ENCODE measurements at places on chromosomes 11 and 22.

- no peak for DNase-seq
These were observed 328.1 kb downstream of the OPCML start for GRCh38 chr11:133204158-133204557.

- DNase-seq, result no peak
These were observed 99.3 kb upstream of the FAT3 start for GRCh38 chr11:92125321-92125720.

- DNase-seq, result no peak
These were observed 213.5 kb upstream of the NAV2 start for GRCh38 chr11:19499026-19499669.

- no peak for DNase-seq
These were observed 63.6 kb upstream of the PAX6 start for GRCh38 chr11:31874631-31875191.

DNA sequence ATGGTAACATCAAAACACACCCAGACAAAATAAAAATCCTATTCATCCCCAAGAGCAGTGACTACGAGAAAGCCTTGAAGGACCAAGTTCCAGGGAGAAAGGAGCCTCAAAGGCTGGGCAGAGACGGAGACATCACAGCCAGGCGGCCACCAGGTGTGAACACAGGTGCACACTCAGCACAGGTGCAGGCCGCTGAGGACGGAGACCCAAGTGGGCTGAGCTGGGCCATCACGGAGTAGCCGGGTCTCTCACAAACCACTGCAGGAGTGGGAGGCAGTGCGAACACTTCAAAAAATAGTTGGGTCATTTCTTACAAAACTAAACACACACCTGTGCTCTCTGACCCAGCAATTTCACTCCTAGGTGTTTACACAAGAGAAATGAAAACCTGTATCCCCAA lies 72.6 kb downstream of the PHF21B start:
- DNase-seq, result no peak
